COLO829 (cell line): ENCODE measurements at places on chromosomes 11 and 22.
A peak's percentile ranks its signal among the peaks of the same experiment; 100 is the strongest.

GRCh38 chr11:45368697-45369096 lies 82.6 kb upstream of the SYT13 start:
- no peak for DNase-seq

DNA sequence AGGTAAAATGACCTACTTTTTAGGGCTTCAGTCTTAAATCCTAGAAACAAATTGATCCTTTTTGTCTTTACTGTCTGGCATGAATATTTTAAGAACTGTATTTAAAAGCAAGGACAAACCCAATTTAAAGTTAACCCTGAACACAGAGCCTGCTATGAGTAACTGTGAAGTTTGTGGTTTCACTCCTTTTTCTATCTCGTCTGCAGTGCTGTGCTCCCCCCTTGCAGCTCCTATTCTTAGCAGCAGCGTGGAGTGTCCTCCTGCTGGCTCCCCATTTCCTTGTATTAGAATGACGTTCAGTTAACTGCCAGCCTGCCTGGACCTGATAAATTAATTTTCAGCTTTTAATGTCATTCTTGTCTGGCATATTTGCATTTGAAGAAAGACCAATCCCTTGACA lies 40.0 kb upstream of the LRRC4C start:
- DNase-seq: no peak

DNA sequence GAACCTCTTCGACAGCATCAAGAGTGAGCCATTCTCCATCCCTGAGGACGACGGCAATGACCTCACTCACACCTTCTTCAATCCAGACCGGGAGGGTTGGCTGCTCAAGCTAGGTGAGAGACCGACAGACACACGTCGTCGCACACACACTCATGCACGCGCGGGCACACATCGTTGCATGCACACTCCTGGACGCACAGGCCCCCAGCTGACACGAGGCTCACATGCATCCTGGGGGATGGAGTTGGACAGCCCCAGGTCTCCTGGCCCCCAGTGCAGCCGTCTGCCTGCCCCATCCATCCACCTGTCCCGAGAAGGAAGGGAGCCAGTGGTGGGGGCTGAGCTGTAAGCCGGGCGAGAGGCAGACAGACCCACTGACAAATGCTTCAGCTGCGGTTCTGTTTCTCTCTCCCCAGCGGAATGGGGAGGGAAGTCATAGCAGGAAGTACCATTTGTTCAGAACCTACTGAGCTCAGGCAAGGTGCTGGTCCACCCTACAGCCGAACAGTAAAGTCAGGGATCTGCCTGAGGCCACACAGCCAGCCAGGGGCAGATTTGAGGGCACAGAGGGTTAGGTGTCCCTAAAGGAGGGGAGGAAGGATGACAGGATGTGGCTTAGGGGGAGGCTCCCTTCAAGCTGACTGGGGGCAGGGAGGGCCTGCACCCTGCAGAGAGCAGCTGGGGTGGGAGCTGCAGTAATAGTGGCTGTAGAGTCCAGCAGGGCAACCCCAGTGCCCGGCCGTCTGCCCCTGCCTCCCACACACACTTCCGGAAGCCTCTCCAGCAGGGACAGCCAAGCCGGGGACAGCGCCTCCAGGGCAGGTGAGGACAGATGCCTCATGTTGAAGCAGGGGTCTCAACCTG lies 27.1 kb downstream of the CYTH4 start:
- DNase-seq: peak; percentile 33

GRCh38 chr11:113876798-113877669 lies 1.7 kb upstream of the USP28 start:
- no peak for DNase-seq

DNA sequence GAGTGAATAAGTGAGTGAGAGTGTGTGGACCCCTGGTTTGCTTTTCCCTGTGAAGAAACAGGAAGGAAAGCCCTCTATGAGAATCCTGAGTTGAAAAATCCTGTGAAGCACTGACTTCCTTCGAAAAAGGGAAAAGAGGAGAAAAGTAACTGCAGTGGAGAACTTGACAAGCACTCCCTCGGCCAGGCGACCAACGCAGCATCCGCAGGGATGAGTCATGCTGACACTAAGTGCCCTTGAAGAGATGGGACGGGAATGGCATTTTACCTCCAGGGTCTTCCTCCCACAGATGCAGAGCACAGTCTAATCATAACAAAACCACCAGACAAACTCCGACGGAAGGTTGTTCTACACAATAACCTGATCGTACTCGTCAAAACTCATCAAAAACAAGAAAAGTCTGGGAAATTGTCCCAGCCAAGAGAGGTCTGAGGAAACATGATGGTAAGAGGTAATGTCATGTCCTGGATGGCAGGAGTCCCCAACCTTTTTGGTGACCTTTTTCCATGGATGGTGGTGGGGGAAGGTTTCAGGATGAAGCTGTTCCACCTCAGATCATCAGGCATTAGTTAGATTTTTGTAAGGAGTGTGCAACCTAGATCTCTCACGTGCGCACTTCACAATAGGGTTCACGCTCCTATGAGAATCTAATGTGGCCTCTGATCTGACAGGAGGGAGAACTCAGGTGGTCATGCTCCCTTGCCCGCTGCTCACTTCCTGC lies 132.2 kb upstream of the B3GAT1 start:
- DNase-seq: no peak

DNA sequence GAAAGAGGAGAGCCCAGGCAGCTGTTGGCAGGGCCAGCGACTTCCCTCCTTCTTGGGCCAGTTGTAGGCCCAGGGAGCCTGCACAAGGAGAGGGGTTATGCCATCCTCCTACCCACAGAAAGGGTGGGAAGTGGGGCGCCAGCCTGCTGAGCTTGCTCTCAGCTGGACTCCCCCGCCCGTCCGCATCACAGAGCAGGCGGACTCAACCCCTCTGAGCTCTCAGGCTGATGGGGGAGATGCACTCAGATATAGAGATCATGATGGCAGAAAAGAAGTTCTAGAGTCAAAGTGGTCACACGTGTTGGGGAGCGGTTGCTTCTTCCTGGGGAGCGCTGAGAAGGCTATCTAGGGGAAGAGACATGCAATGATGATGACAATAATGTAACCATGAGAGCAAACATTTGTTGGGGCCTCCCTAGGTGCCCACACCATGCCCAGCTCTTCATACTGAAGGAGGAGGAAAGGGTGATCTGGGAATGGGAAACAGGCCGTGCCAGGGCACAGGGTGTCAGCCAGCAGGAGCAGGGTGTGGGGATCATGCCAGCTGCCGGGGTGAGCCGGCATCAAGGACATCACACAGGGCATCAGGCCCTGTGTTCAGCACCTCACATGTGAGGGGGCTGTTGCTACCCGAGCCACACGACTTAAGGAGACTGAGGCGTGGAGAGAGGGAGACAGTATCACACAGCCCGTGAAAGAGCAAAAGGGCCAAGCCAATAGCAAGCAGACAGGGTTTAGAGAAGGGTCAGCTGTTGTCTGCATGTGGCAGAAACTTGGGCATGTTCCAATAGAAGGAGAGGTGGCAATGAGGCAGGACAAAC lies 7.7 kb downstream of the SLC35E4 start:
- no peak for DNase-seq

DNA sequence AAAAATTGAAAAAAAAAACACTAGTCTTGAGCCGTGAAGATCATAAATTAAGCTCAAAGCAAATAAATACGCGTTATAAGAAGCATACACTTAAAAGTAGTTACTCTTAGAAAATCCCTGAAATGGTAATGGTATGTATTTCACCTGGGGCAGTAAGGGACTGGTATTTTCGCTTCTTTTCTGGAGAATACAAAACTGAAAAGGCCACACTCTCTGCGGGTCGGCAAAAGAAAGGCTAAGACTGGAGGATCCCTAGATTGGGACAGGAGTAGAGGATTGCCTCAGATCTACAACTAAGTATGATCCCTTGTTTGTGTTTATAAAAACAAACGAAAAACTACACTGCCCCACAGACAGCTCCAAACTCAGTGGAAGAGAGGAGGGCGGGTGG lies 617 bp downstream of the TSG101 start:
- peak; percentile 39 for DNase-seq

GRCh38 chr11:2143799-2144543 lies 4.8 kb upstream of the IGF2 start:
- DNase-seq: no peak

DNA sequence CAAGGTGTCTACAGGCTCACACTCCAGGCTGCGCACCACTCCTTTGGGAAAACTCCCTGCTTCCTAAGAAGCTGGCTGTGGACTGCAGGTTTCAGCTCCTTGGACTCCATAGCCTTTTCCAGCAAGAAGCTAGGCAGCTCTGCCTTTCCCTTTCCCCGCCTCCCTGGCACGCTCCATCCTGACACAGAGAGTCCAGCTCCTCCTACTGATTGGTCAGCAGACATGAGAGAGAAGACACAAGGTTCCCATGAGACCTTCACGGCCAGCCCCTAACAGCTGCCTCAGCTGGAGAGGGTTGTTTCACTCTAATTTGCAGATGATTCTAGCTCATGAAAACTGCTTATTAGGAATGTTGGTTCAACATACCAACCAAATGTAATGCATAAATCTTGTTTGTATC lies 27.6 kb downstream of the TENM4 start:
- DNase-seq: peak; percentile 91

DNA sequence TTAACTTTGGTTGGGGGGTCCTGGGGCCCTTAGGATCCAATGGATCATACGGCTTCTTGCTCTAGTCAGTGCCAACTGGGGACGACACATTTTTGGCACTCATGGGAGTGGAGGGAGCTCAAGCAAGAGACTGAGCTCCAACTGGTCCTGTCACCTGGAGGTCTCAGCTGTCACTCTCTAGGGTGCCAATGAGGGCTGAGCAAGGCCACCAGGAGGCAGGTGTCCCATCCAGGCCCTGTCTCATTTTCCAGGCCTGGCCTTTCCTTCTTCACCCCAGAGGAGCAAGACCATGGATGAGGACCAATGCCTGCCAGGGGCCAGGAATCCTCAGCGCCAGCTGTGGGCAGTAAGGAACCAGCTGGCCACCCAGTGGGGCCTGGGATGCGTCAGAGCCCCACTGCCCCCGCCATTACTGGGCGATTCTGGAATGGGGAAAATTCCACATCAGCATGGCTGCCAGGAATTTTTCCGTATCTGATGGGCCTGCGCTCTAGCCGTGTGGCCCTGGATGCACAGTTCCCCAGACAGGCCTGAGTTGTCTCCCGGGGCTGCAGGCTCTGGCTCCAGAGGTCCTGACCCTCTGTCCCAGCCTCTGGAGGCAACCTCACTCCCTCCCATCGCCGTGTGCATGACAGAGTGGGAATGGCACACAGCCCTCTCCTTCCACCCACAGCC lies 669 bp upstream of the GAL3ST1 start:
- no peak for DNase-seq

DNA sequence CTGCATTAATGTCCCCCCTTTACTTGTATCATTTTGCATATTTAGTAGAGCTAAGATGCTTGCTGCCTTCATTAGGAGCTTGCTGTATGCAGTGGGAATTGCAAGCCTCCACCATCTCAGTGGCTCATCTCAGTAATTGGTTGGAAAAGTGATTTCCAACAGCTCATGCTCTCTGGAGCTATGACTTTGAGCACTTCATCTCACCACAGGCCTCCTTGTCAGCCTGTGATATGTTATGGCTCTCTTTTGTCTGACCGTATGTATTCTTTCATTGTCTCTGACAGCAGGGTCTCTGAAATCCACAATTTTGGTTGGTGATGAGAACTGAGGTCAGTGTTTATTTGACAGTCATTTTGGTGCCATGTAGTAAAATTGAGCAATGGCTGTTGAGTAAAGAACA lies 345.1 kb downstream of the FAT3 start:
- no peak for DNase-seq

DNA sequence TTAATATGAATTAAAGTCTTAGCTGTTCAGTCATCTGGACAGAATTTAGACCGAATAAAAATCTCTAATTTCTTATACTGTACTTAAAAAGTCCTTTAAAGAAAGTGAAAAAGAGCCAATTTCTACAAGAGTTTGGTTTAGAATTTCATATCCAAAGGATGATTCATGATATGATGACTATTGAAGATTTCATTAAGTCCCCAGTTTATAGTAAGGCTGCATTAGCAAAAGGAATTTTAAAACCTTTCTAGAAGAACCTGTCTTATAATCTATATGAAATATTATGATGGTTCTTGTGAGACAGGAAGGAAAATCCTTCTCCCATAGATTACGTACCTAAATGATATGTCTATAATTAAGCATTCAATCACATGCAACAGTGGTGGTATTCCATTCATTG lies 34.8 kb downstream of the TSG101 start:
- DNase-seq: no peak

- DNase-seq: no peak
Measured at GRCh38 chr11:567629-568292, 7.0 kb downstream of the RASSF7 start.

- no peak for DNase-seq
Measured at GRCh38 chr11:109062445-109062844, 359.5 kb upstream of the C11orf87 start.

DNA sequence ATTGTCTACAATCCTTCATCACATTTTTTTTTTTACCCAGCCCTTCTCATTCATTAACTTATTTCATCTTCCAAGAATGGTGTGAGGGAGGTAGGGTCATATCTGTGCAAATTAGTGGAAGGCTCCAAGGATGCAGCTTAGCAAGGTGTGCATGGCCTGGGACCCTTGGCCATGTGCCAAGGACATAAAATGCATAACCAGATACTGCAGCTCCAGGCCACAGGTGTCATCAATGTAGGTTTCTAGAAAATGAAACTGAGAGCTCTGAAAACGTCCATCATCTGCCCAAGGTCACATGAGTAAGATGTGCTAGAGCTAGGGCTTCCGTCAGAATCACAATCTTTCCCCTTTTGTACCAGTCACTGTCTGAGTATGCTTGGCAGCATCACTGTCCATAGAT lies 29.8 kb downstream of the ANKK1 start:
- no peak for DNase-seq

DNA sequence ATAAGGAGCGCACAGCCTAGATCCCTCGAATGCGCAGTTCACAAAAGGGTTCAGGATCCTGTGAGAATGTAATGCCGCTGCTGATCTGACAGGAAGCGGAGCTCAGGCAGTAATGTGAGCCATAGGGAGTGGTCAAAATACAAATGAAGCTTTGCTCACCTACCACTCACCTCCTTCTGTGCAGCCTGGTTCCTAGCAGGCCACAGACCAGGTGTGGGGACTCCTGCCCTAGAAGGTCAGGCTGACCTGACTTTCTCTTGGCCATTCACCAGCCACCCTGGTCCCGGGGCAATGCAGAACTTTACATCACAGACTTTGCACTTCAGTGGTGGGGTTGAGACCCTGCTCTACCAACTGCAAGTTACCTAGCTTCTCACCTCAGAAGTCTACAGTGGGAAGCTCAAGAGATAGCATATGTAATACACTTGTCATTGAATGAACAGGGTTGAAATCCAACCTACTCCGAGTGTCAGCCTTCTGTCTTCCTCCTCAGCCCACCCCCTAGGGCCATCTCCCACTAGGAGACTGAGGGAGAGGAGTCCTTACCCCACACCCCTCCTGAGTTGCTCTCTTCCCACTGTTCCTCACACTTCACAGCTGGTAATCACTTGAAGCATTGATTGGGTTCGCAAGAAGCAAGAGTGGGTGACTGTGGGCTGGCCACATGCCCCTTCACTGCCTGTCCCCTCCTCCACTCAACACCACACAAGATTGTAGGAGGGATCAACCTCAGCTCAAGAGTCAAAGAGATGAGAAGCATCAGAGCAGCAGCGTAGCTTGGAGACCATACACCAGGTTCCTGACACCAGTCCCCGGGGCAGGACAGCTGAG lies 2.0 kb upstream of the KCNJ1 start:
- no peak for DNase-seq
